ENCODE measurements at places on chromosomes 11 and 22. TPM values are rescaled to one million over a fixed set of nuclear protein-coding genes. Genes with fewer than 3 reads are reported as not detected.

- no peak for DNase-seq
These were observed 944.6 kb downstream of the NTM start for GRCh38 chr11:132314911-132315455.

Gene ZNRD2
- total RNA-seq = 206 TPM

Gene SAA4
- not detected for total RNA-seq

DNA sequence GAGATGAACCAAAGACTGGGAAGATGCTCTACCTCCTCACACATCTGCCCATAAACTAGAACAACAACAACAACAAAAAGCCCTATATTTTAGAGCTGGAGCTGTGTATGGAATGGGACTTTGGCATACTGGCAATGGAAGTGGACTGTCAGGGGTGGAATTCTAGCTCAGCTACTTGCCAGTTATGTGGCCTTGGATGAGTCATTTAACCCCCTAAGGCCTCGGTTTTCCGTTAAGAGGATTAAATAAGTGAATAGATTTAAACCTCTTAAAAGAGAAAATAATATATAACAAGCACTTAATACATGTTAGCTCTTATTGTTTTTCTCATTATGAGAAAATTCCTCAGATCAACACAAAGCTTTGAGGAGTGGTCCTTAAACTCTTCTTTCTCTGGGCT lies 195.0 kb downstream of the KIF18A start:
- no peak for DNase-seq

DNA sequence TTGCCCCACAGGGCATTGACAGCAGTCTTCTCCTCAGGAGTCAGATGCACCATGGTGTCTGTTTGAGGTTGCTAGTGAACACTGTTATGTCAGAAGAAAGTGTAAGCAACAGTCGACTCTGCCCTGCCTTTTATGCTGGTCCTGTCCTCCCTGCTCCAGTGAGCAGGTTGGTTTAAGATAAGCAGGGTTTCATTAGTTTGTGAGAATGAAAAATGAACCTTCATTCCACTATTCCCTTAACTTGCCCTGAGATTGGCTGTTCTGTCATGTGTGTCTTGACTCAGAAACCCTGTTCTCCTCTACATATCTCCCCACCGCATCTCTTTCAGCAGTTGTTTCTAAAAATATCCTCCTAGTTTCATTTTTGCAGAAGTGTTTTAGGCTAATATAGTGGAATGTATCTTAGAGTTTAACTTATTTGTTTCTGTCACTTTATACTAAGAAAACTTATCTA lies at the start of gene HBD:
Gene HBD, minus strand, starts transcription at position 103 of the 454 bp plus-strand sequence. Its CDS starts 50 bp downstream, at position 53.
- DNase-seq = no peak

DNA sequence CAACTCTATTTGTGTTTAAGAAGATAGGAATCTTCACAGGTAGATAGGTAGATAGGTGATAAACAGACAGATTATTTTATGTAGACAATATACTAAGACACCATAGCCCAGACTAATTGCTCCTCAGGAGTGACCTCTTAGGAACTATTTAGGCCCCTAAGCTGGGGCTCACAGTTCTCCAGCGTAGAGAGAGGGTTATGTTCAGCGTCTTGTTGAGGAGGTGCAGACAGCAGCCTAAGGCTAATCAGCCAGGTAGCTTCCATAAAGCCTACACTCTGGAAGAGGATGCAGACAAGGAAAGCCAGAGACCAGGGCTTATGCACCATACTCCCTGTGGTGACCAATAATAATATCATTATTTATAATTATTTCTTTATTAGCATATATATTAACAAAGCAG lies 705.2 kb downstream of the LRRC4C start:
- DNase-seq = no peak

Gene OR2AG2
- not detected for total RNA-seq

DNA sequence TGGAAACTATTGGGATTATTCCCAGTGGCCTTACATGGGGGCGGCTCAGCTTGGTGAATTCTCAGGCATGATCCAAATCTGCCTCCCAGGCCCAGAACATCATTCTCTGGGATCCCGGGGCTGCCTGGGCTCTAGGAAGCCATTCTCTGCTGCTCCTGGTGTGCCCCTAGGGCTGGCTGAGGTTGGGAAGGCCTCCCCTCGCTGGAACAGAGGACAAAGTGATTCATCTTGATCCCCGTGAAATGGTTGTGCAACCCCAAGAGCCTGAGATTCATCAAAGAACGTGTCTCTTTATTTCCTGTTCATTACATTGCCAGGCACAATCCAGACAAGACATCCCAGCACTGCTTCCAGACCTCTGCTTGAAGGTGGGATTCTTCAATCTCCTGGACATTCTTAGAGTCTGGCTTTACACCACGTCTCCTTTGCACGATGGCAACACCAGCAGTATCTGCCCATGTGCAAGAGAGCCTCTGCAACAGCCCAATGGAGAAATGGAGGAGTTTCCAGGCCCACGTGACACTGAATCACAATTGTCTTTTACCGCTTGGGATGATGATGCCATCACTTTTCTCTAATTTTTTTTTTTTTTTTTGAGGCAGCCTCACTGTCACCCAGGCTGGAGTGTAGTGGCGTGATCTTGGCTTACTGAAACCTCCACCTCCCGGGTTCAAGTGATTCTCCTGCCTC lies 52.3 kb downstream of the TST start:
- no peak for DNase-seq

GRCh38 chr11:119382101-119382500 lies 611 bp upstream of the USP2 start:
- DNase-seq = no peak

GRCh38 chr11:103997082-103997481 lies 39.4 kb upstream of the DDI1 start:
- DNase-seq = no peak

Gene CCDC89
- total RNA-seq = 0.55 TPM

DNA sequence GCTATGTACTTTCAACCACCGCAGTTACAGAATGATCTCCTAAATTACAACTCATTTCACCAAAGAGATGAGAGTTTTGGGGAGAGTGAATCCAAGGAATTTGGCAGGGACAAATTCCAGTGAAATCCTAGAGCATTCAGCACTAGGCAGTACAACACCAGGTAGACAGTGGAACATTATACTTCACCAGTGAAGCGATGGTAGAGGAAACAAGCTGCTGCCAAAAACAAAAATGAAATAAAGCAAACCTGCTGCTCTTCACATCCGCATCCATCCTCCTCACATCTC lies 16.9 kb downstream of the SMCO4 start:
- DNase-seq = no peak

- no peak for DNase-seq
These were observed 6.9 kb downstream of the TRABD start for GRCh38 chr22:50192436-50193204.

DNA sequence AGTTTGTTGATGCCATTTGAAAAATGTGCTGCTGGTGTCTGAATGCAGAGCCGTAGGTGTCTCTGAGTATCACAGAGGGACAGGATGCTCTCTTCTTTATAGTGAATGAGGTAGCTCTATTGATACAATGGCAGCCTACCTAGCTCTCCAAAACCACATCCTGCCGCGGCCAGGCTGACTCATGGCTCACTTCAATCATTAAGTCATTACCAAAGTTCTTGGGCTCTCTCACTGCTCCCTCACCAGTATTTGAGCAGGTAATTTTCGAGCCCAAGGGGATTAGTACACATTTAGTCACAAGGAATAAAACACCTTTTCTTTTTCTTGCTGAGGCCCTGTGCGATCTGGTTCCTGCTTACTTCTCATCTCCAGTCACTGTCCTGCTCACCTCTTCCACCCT lies 509.0 kb upstream of the LARGE1 start:
- DNase-seq = peak; percentile 3

Gene CD59
- 170 TPM for total RNA-seq

GRCh38 chr11:78400702-78401101 lies 16.9 kb downstream of the GAB2 start:
- no peak for DNase-seq

- DNase-seq = peak; percentile 99
These were observed 379.5 kb downstream of the ETS1 start for GRCh38 chr11:128207861-128208321.

DNA sequence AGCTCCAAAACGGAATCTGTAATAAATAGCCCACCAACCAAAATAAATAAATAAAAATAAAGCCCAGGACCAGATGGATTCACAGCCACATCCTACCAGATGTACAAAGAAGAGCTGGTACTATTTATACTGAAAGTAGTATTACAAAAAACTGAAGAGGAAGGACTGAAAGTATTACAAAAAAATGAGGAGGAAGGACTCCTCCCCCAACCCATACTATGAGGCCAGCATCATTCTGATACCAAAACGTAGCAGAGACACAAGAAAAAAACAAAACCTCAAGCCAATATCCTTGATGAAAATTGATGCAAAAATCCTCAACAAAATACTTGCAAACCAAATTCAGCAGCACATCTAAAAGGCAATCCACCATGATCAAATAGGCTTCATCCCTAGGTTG lies 65.4 kb downstream of the CYP2R1 start:
- no peak for DNase-seq

DNA sequence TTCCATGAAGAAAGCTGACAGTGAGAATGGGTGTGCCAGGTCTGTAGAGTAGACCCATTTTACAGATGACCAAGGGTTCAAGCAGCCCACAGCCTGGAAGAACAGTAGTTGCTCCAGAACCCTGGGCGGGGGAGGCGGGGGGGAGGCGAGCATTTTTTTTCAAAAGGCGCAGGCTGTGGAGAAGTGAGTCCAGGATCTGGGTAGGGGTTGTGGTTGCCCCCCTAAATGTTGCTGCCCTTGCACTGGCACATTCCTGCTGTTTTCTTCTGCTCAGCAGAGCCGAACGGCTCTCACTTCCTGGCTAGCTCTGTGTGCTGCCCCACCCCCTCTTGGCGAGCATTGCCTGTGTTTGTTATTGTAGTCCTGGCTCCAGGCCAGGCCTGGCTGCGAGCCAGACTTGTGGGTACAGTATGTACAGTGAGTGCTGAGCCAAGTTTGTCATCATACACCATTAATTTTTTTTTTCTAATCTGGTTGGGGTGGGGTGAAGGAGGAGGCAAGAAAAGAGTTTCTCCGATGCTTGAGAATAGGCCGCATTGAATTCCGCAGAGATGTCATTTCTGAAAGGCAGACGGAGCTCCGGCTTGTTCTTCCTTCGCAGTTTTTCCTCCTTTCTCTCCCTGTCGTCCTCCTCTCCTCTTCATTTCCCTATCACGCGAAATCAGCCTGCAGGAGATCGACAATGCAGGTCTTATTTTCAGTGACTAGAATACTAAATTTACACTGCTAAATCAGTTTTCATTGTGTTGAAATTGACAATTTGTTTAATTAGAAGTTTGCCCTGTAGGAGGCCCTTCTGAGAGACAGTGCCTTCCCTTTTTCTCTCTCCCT lies 100.5 kb downstream of the ZBTB16 start:
- DNase-seq = peak; percentile 99

DNA sequence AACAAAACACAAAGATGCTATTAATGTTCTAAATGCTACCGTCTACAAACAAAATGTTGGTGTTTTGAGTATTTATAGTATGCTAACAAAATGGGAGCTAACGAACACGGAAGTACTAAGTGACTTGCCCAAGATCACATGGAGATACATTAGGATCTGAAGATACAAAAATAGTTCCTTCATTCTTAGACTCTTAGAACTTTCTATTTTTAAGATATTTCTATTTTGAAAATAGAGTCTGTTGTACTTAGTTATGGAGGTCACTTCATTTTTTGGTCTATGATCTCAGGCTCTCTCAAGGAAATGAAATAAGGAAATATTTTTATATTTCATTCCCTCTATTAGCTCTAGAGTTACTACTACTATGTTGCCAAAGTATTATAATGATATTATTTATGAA lies 64.2 kb downstream of the APOL5 start:
- DNase-seq = no peak

Gene MAP6
- 1.3 TPM for total RNA-seq

Gene VWCE
- total RNA-seq = 0.15 TPM

Gene SORL1
- total RNA-seq = 74.5 TPM

- no peak for DNase-seq
These were observed 313.1 kb upstream of the PITPNB start for GRCh38 chr22:28232204-28232603.

Gene YWHAH
- total RNA-seq = 95.7 TPM

- DNase-seq = no peak
These were observed 33.1 kb upstream of the DEPDC7 start for GRCh38 chr11:32982626-32983025.

Gene FZD4
- total RNA-seq = 17.7 TPM

Gene EHF
- total RNA-seq = 29.0 TPM

Gene SHISAL1
- 2.2 TPM for total RNA-seq

Gene UBQLNL
- not detected for total RNA-seq

DNA sequence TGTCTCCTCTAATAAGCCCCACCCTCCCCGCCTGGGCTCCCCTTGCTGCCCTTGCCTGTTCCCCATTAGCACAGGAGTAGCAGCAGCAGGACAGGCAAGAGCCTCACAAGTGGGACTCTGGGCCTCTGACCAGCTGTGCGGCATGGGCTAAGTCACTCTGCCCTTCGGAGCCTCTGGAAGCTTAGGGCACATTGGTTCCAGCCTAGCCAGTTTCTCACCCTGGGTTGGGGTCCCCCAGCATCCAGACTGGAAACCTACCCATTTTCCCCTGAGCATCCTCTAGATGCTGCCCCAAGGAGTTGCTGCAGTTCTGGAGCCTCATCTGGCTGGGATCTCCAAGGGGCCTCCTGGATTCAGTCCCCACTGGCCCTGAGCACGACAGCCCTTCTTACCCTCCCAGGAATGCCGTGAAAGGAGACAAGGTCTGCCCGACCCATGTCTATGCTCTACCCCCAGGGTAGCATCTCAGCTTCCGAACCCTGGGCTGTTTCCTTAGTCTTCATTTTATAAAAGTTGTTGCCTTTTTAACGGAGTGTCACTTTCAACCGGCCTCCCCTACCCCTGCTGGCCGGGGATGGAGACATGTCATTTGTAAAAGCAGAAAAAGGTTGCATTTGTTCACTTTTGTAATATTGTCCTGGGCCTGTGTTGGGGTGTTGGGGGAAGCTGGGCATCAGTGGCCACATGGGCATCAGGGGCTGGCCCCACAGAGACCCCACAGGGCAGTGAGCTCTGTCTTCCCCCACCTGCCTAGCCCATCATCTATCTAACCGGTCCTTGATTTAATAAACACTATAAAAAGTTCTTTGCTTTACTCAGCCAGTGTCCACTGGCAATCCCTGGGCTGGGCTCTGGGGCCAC lies 14.4 kb downstream of the TSKU start:
- no peak for DNase-seq

GRCh38 chr11:120024046-120024445 lies 113.9 kb downstream of the TRIM29 start:
- no peak for DNase-seq

GRCh38 chr11:123654566-123655081 lies at the start of gene SCN3B:
TSS of gene SCN3B (minus strand) at chr11:123654624. CDS start at chr11:123653801, 823 bp downstream.
- DNase-seq = peak; percentile 74

DNA sequence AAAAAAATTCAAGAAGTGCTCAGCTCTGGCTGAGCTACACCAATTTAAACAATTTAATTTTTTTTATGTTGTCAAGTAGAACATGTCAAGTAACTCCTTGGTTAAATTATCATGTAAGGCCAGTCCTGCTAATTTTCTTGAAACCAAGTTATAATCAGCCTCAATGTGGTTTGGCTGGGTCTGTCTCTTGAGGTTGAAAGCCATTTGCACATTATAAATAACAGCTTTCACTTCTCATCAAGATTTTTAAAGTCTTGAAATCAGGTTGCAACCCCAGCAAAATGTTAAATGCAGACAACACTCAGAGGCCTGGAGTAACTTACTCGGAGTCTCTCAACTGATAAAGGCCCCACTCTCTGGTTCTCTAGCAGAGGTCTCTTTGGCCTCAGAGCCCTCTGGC lies 324.4 kb downstream of the BRD1 start:
- DNase-seq = no peak
